Mucosa of descending colon (tissue), 3 donors: ENCODE measurements at places on chromosomes 1 and 21.

- no peak for DNase-seq
Observed at GRCh38 chr1:112997781-112998180, 41.8 kb upstream of the SLC16A1 start.

- DNase-seq: no peak
Observed at GRCh38 chr1:167654975-167655575, 25.0 kb downstream of the RCSD1 start.

DNA sequence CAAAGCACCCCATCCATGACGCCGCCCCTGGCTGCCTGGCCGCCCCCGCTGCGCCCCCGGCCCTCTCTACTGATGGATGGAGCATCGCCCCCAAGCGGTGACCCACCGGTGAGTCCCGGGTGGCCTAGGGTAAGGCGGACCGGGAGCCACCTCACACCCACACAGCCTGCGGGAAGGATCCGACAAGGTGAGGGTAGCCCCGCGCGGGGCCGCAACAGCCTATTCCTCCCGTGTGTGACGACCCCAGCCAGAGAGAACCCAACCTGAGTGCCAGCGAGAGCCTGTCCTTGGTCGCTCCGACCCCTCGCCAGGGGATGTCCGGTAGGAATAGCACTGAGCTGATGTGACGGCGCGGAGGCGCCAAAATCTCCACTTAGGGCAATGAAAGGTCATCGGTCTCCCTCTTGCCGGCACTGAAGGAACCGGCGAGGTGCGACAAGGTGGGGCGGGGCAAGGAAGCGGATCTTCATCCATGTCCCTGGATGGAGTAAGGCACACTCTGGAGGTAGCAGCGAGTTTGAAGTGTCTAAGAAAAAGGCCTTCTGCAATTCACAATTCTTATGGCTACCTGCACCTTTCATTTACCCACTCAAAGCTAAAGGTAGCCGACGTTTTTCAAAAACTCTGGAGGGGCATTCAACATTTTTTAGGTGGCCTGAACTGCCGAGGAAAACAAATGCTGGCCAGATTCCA lies 19.7 kb upstream of the CHIA start:
- no peak for DNase-seq

DNA sequence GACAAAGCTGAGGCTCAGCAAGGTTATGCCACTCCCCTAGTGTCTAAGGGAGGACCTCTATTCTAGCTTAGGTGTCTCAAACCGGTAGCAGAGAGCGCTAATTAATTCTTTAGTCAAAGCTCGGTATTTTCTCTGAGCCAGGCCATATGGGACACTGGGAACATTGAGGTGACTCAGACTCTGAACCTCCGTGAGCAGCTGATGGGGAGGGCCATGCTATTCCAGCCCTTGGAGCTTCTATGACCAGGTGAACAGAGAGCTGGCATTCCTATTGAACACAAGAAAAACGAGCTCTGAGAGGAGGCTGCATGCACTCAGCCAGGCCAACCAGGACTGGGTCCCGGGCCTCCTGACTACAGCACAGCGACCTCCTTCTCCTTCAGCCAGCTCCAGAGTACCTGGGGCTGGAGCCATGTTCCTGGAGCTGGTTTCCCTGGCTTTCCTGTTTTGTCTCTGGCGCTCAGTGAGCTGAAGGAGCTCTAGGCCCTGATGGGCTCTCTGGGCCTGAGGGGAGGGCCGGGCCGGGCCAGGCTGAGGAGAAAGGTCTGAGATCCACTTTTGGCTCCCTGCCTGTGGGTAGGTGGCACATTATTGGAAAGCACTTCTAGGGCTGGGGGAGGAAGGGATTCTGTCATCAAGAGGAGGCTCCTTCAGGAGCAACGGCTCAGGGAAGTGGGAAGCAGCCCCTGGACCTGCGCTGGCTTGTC lies 37.0 kb downstream of the SLC9A1 start:
- DNase-seq: peak; percentile 37

GRCh38 chr1:161044908-161045735 lies 655 bp downstream of the USF1 start:
- DNase-seq: peak; percentile 87
